Prostate gland (tissue), 2 donors: ENCODE measurements at places on chromosomes 12 and 14. TPM values are rescaled to one million over a fixed set of nuclear protein-coding genes. Genes with fewer than 3 reads are reported as not detected.

The GNB3 gene
- total RNA-seq = 2.3 TPM

The DUSP16 gene
- total RNA-seq = 87.0 TPM

The SMIM41 gene
- 7.5 TPM for total RNA-seq

The CIROP gene
- total RNA-seq = not detected

The KSR2 gene
- 1.0 TPM for total RNA-seq

The SLC17A8 gene
- total RNA-seq = not detected

The CLEC1A gene
- 3.5 TPM for total RNA-seq

DNA sequence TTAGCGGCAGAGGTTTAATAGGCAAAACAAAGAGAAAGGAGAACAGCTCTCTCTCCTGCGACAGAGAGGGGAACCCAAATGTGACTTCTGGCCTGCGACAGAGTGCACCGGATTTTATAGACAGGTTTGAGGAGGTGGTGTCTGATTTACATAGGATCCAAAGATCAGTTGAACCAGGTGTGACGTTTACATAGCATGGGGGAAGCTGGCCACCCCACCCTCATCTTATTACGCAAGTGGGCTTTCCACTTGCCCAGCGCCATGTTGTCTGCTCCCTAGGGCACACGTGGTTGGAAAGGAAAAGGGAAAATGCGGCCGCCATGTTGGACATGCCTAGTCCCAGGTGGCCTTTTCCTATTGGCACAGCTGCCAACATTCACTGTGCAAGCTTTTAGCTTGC lies 17.4 kb downstream of the BCL2L14 start:
- H3K27me3 ChIP-seq = no peaks in the 10 kb centered on the region
- no peaks in the 10 kb centered on the region for H3K4me1 ChIP-seq

- no peaks in the 10 kb centered on the region for H3K4me1 ChIP-seq
- no peak overlapping the region for H3K27ac ChIP-seq
- H3K27me3 ChIP-seq = no peaks in the 10 kb centered on the region
- H3K36me3 ChIP-seq = no peaks in the 10 kb centered on the region
Observed at GRCh38 chr14:71148627-71149026, 241.4 kb downstream of the PCNX1 start.

DNA sequence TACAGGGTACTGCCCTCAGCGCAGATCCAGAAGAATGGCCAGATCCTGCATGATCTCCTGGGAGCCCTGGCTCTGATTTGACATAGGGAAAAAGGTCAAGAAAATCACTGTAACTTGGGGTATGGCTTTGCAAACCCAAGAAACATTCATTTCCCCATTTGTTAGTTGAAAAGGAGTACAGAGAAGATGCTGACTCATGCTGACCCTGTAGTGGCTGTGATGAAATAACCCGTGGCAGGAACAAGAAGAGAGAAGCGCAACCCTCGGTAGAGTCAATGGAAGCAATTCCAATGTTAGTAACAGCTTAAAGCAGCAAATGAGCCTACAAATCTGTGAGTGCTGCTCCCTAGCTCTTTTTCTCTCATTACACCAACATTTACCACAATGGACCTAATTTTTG lies 281.6 kb upstream of the NPAS3 start:
- no peak overlapping the region for H3K4me3 ChIP-seq
- no peak overlapping the region for H3K27ac ChIP-seq
- no peaks in the 10 kb centered on the region for H3K27me3 ChIP-seq
- H3K36me3 ChIP-seq = no peaks in the 10 kb centered on the region

DNA sequence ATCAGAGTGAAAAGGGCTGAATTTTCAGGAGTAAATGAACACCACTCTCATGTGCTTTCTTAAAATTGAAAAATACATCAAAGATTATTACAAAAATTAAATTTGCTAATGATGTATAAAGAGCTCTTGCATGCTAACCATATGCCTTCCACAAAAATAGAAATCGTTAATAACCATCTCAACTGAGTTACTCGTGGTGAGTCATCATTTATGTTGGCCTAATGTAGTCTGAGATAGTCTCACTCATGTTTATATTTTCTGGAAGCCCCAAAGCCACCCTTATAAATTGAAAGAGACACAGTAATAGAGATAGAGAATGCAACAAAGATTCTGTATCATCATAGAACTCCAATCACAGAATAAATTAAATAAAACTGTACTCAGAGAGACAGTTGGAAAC lies 131.2 kb downstream of the KCNH5 start:
- H3K4me1 ChIP-seq = no peaks in the 10 kb centered on the region
- no peaks in the 10 kb centered on the region for H3K36me3 ChIP-seq
- no peak overlapping the region for H3K4me3 ChIP-seq
- H3K27ac ChIP-seq = no peak overlapping the region

DNA sequence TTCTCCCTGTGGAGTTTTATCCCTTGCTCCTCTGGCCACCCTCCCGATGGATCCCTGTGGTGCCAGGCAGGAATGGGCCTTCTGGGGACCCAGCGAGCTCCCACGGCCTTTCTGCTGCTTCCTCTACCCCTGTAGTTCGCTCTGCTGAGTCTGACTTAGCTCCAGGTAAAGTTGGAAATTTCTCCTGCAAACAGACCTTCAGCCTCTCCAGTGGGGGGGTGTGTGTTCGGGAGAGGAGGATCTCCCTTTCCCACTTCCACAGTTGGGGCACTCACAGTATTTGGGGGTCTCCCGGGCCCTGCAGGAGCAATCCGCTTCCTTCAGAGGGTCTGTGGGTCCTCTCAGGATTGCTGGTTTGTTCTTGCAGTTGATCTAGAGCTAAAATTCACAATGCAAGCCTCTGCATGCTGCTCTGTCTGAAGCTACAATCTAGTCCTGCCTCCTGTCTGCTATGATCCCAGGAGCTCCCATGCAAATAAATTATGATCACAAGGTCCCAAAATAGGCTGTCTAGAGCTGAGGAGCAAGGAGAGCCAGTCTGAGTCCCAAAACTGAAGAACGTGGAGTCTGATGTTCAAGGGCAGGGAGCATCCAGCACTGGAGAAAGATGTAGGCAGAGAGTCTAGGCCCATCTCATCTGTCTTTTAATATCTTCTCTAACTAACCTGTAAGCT lies 18.3 kb downstream of the MTRFR start:
- H3K4me1 ChIP-seq = peaks cover 9% of the 10 kb centered on the region

DNA sequence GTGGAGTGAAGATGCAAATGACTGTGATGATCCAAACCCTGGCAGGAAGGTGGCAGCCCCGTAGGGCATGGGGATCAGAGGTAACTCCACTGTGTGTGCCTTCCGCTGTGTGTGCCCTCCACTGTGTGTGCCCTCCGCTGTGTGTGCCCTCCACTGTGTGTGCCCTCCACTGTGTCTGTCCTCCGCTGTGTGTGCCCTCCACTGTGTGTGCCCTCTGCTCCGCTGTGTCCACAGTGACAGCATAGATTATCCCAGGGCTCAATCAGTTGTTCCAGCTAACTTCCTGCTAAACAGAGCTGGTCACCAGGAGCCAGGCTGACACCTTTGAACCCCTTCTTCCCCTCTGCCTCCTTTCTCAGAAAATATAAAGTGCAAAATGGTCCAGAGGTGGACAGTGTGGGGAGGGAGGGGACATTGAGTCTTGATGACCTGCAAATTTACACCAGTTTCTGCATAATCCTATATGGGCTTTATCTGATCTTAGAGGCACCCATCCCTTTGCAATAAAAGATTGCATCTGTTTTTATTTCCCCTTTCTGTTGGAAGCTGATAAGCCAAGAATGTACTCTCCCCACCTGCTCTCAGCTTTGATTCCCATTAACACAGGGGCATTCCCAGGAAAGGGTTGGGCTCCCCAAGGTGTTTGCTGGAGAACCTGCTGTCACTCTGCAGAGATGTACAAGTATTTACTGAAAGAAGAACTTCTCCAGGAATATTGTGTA lies 21.6 kb upstream of the HNF1A start:
- no peaks in the 10 kb centered on the region for H3K27me3 ChIP-seq
- no peak for DNase-seq
- no peak overlapping the region for H3K27ac ChIP-seq
- no peaks in the 10 kb centered on the region for H3K4me1 ChIP-seq
- no peaks in the 10 kb centered on the region for H3K36me3 ChIP-seq

- no peak overlapping the region for H3K4me3 ChIP-seq
- no peaks in the 10 kb centered on the region for H3K4me1 ChIP-seq
- H3K27ac ChIP-seq = no peak overlapping the region
Observed at GRCh38 chr12:1619587-1619986, 9.4 kb upstream of the WNT5B start.

DNA sequence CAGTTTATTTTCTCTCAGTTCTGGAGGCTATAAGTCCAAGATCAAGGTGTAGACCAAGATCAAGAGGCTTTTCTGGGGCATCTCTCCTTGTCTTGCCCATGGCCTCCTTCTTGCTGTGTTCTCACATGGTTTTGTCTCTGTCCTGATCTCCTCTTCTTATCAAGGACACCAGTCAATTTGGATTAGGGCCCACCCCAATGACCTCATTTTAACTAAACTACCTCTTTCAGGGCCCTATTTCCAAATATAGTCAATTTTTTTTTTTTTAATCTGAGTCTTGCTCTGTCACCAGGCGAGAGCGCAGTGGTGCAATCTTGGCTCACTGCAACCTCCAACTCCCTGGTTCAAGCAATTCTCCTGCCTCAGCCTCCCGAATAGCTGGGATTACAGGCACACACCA lies 50.8 kb downstream of the TSHR start:
- no peak overlapping the region for H3K27ac ChIP-seq
- H3K27me3 ChIP-seq = no peaks in the 10 kb centered on the region
- H3K4me3 ChIP-seq = no peak overlapping the region
- no peak for DNase-seq

GRCh38 chr12:47207340-47207717 lies 127.6 kb upstream of the AMIGO2 start:
- H3K4me3 ChIP-seq = no peak overlapping the region
- no peak for DNase-seq
- no peaks in the 10 kb centered on the region for H3K4me1 ChIP-seq
- no peaks in the 10 kb centered on the region for H3K27me3 ChIP-seq

- DNase-seq = no peak
- H3K36me3 ChIP-seq = peaks cover 4% of the 10 kb centered on the region
- H3K27me3 ChIP-seq = no peaks in the 10 kb centered on the region
- no peak overlapping the region for H3K27ac ChIP-seq
Observed at GRCh38 chr12:119681728-119682638, 14.1 kb downstream of the PRKAB1 start.

DNA sequence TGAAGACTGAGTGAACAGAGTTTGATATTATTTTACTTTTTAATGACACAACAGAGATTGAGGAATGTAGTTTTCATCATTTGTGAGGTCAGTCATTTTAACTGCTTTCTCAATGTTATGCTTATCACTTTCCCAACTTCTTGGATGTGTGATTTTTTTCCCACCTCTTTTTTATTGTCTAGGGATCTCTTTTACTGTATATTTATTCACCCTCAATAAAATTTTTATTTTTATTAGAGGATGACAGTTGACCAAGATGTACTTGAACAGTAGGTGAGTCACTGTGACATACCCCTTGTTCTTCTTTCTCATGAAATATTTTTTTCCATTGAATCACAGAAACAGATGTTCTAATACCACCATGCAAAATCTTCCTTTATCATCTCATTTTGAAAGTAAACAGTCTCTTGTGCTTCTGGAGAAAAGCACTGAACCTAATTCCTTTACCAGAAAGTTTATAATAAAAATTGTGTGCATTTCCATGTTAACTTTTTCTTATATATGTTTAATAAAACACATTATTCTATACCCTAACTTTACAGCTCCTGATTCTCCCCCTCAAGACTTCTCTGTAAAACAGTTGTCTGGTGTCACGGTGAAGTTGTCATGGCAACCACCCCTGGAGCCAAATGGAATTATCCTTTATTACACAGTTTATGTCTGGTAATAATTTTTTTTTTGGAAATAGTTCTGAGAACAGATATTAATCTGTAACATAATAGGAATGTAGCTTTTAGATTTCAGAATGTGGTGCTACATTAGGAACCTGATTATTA lies 65.9 kb downstream of the PTPRQ start:
- H3K4me3 ChIP-seq = no peak overlapping the region
- DNase-seq = no peak
- no peak overlapping the region for H3K27ac ChIP-seq
- H3K4me1 ChIP-seq = no peaks in the 10 kb centered on the region
- no peaks in the 10 kb centered on the region for H3K36me3 ChIP-seq

- H3K27me3 ChIP-seq = no peaks in the 10 kb centered on the region
- no peak overlapping the region for H3K4me3 ChIP-seq
- no peak overlapping the region for H3K27ac ChIP-seq
- no peaks in the 10 kb centered on the region for H3K36me3 ChIP-seq
- H3K4me1 ChIP-seq = no peaks in the 10 kb centered on the region
Observed at GRCh38 chr12:42957136-42957535, 367.6 kb upstream of the PRICKLE1 start.

- no peak for DNase-seq
- no peaks in the 10 kb centered on the region for H3K27me3 ChIP-seq
- peak overlapping the region; percentile 72 for H3K4me3 ChIP-seq
- H3K36me3 ChIP-seq = no peaks in the 10 kb centered on the region
- H3K27ac ChIP-seq = peak overlapping the region; percentile 95
Observed at GRCh38 chr14:22597771-22598098, 365 bp upstream of the ABHD4 start.

DNA sequence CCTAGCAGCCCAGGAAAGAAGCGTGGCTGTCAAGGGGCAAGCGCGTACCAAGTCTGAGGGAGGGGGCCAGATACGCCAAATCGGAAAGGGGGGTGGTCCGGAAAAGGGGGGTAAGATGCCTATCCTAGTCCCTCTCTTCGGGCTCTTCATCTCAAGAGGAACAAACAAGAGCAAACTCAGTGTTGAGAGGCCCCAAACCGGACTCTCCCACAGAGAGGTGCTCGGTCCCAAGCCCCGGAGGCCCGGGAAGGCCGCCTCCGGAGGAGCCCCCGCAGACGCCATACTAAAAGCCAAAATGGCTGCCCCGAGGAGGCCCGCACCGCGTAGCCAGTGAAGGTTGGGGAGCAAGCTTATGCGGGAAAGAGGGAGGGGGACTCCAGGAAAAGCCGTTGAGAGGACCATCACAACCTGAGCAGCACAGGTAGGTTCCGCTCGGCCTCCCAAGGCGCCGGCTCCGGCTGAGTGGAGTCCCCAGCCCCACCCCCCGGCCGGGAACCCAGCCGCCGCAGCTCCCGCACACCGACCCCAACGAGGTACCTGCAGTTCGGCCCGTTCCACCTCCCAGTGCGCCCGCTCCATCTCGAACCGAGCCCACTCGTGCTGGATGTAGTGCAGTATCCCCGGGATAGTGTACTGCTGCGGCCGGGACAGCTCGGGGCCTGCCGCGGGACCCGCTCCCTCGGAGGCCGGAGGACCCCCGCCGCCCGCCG lies at the start of gene AP4S1:
Gene AP4S1, plus strand, starts transcription at position 283 of the 710 bp plus-strand sequence. CDS start 40,548 bp downstream, outside the sequence.
- no peaks in the 10 kb centered on the region for H3K27me3 ChIP-seq
- peak within 1 kb of the TSS; percentile 100 for H3K4me3 ChIP-seq
- H3K36me3 ChIP-seq = no peaks in the 10 kb centered on the region
- no peaks in the 10 kb centered on the region for H3K4me1 ChIP-seq
- peak within 1 kb of the TSS; percentile 99 for H3K27ac ChIP-seq
- DNase-seq = peak; percentile 36

- H3K36me3 ChIP-seq = no peaks in the 10 kb centered on the region
- DNase-seq = no peak
- H3K27me3 ChIP-seq = no peaks in the 10 kb centered on the region
- H3K27ac ChIP-seq = no peak overlapping the region
- H3K4me1 ChIP-seq = no peaks in the 10 kb centered on the region
- no peak overlapping the region for H3K4me3 ChIP-seq
Observed at GRCh38 chr12:68106660-68107059, 52.9 kb downstream of the IFNG start.
